ENCODE measurements at places on chromosomes 2 and 18.

DNA sequence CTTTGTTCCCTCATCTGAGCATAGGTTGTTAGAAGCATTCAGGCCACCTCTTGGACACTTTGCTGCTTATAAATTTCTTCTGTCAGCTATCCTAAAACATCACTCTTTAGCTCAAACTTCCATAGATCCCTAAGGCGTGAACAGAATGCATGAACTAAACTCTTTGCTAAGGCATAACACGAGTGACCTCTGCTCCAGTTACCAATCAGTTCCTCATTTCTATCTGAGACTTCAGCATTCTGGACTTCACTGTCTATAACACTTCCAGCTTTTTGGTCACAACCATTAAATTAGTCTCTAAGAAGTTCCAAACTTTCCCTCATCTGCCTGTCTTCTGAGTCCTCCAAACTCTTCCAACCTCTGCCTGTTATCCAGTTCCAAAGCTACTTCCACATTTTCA is 8.3 kb upstream of the VWA3B start:
- DNase-seq = no peak

DNA sequence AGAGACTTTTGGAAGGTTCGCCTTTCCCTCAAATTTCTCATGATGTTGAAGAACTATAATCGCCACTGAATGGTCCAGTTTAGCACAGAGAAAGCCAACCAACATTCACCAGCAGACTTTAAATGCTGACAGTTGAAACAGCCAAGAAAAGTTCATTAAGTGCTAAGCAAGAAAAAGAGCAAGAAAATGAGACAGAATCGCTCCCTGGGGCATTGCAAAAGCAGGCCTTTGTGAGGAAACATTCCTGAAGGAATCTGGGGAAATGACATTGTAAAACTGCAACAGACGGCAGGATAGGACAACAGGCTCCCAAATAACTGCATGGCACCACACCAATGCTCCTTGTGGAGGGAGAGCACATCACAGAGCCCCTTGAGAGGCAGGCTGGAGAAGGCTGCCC is 269.3 kb upstream of the ID2 start:
- no peak for DNase-seq

GRCh38 chr2:233101816-233102215 is 41.7 kb downstream of the INPP5D start:
- DNase-seq = no peak

DNA sequence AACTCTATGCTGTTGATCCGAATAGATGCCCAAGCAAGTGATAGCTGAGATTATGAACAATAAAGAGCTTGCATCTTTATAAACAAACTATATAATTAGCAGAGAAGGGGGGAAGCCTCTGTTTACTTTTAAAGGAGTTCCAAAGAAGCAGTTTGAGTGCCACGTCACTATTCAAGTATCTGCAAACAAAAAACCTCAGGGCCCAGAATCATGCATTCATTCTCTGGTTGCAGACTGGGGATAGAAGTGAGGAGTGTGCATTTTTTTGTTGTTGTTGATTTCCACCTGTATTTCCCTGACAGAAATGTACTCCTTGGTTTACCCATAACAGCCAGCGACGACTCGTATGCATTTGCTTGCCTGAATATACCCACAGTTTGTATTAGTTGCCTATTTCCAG is 264.3 kb downstream of the PTGR3 start:
- no peak for DNase-seq

DNA sequence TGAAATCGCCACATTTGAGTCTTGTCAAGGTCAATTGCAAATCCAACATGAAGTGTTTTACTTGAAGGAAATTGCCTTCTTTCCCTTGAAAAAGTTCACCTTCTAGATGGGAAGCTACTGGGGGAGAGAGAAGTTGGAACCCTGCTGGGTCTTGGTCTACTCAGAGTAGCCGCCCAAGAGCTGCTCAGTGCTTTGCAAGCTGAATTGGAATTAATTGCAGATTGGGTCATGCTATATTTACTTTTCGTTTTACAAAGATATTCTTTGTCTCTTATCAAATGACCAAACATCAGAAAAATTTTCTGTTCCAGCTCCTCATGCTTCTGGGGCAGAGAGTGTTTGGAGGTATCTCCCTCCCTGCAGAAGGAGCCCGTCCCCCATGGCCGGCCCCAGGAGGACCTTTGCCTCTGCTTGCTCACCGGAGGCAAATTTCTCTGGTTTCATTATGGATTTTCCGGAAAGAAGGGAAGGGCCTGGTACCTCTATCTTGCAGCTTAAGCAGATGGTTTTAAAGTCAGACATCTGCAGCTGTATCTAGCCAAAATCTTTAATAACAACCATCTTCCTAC is 289.7 kb downstream of the MYT1L start:
- no peak for DNase-seq

DNA sequence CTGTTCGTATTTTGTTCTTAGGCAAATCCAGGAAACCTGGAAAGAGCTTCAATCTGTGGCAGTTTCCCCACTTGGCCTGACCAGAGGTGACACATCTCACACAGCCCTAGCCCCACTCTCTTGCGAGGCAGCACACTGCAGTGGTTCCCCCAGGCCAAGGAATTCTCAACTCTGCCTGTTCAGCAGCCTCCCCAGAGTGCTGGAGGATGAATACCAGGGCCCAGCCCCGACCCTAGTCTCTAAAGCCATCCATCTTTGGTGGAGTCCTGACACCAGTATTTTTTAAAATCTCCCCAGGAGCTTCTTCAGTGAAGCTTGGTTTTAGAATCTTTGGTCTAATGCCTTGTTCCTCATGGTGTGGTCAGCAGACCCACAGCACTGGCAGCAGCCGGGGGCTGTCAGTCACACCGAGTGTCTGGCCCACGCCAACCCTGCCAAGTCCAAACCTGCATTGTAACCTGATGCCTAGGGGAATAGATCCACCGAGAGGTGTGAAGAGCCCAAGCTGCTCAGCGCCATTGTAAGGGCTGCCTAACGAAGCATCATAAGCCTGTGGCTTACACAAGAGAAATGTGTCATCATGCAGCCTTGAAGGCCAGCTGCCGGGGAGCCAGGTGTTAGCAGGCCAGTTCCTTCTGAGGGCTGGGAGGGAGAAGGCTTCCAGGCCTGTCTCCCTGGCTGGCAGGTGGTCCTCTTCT is 428.7 kb upstream of the ID2 start:
- no peak for DNase-seq

- DNase-seq = no peak
These were observed 1.3 kb downstream of the PTMA start for GRCh38 chr2:231709636-231709980.

DNA sequence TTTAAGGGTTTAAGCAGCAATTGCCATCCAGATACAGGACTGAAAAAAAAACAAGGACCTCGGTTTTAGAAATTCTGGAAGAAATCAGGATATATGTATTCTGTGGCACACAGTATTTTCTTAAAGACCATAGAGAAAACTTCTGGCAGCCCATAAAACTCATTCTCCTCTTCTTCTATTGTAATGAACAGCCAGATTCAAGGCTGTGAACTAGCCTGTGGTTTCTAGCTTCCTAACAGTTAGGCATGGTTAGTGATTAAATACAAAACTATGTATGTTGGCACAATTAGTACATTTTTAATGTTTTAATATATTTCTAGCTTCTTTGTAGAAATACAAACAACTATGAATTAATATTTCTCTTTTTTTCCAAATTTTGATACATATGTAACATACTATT is 555.7 kb downstream of the DSC3 start:
- no peak for DNase-seq

- no peak for DNase-seq
These were observed 5.6 kb upstream of the WDR7 start for GRCh38 chr18:56645415-56646016.

DNA sequence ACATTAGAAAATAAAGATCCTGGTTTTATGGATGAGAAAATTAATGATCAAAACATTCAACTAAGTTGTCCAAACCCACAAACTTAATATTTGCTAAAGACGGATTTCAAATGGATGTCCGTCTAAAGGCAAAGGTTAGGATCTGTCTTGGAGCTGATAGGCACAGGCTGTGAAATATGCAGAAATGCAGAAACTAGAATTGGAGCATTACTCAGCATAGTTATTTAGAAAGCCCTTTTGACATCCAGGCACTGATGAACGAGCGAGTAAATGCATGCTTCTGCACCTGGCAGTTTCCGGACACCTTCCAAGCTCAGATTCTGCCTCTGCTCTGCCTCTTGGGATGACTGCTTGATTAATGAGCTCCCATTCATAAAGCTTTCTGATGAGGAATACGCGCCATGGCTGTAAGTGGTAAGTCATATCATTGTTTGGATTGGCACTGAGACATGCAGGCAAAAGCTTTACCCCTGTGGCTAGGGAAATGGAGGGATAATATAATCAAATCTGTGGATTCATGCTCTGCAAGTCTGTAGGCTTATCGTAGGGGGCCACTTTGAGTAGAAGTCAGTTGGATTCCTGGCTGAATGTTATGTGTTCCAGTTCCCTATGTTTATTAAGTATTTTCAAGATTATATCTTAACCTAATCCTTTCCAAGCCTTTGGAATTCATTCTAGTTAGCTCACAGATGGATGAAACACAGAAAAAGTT is 2176.3 kb upstream of the CELF4 start:
- no peak for DNase-seq

GRCh38 chr2:45300026-45300750 is 290.9 kb upstream of the SIX2 start:
- DNase-seq = no peak

DNA sequence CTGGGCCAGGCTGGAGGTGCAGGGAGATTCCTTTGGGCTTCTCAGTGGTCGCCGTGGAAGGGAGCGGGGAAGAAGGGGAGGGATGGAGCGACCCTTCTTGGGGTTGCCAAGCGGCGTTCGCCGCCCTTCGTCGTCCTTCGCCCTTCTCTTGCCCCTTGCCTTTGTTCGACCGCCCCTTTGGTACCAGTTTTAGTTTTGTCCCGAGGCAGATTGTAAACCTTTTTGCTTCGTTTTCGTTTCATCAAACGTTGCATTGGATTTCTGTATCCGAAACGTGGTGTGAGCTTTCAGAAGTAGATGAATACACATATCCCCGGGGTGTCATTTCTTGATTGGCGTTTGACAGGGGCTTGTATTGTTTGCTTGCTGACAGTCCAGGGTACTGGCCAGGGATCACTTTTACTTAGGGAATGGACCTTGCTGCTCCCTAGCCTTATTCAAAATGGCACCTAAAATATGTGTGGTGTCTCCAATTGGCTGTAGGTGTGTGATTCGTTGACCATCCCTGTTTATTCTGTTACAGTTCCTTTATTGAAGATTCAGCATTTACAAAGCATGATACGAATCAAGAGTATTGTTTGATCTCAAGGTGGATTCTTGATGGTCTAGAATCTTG is 788 bp downstream of the USP14 start:
- no peak for DNase-seq

DNA sequence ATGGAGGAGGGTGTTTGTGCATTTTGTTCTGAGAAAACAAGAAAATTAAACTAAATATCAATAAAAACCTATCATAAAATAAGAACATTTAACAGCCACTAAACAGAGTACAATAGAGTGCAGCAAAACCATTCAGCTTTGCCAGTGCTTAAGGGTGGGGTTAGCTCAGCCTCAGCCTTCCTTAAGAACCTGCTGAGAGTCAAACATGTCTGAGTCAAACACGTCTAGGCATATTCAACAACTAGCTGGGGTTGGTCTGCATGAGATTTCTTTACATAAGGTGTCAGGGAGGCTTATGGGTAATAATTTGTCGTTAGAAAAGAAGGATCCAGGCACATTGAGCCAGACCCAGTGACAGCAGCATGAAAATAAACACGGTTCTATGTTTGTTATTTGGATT is 298.2 kb downstream of the SP3 start:
- DNase-seq = no peak

DNA sequence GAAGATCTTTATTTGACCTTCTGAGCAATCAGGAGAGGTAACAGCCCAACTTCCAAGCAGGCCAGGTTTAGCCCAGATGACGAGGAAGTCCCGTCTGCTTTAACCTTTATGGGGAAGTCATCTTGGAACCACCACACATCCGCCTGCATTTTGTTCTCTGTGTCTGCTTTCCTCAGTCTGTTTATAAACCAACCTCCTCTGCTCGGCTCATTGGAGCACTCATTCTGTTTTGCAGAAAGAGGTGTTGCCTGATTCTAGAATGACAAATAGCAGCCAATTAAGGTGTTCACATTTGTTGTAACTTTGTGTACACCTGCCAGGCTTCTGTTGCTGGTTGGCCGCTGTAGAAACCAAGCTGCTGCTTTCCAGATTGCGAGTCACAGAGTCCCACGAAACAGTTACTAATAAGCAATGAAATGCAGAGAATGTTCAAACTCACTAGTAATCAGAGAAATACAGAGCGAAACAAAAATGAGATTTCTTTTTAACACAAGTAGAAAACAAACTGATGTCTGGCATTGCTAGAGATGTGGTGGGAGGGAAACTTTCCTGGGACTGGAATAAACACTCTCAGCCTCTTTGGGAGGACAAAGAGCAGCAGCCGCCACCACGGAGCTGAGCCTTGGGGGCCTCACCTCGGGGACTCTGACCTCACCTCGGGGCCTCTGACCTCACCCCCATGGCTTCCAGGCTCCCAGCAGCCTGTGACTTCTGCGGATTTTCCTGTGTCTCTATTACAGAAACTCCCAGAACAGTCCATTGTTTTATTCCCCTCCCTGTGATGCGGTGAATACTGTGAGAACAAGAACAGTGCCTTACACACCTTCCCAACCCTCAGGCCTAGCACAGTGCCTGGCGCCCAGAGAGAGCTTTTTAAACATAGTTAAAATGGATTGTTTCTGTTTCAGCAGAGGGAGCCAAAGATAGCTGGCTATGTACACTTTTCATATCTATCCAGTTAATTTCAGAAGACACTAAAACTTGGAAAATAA is 64.0 kb downstream of the MBP start:
- DNase-seq = no peak

DNA sequence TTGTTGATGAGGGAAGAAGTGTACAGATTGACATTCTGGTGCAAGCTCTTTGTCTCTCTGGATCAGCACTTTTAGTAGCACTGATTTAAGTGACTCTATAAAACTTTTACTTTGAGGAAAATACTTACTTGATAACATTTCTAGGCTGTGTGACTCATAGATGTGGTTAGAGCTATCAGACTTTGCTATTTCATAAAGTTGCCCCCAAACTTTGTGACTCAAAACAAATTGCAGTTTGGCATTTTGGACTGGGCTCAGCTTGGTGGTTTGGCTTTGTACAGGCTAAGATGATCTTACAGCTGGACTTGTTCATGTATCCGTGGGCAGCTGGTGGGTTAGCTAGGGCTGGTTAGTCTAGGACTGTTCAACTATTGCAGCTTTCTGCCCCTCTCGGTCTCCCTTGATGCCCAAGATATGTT is 42.1 kb upstream of the GLS start:
- no peak for DNase-seq

- peak; percentile 22 for DNase-seq
These were observed 993 bp downstream of the RBMS1 start for GRCh38 chr2:160492401-160493226.
